Occipital lobe (tissue), 3 donors: ENCODE measurements at places on chromosomes 1 and 21. TPM values are rescaled to one million over a fixed set of nuclear protein-coding genes. Genes with fewer than 3 reads are reported as not detected.

The TLCD4 gene
- 20.9 TPM for total RNA-seq

DNA sequence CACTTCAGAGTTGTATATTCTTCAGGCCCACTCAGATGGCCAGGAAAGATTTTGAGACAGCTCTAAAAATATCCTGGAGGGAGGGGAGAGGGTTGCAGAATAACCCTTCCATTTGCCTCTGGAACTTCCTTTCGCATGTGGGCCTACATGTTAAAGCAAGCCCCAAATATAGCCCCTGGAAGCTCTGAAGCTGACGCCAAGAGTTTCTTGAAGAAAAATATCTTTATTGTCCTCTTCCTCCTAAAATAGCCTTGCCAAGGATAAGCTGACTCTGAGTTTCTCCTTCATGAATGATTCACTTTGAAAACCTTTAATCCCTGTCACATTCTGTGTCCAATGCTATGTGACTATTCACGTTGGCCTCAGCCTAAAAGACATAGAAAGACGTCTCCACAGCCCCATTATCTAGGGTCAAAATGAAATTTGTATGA lies 6.4 kb downstream of the C1orf116 start:
- no peak for DNase-seq

GRCh38 chr1:222772996-222773379 lies 36.0 kb downstream of the FAM177B start:
- DNase-seq, result no peak

The NBPF6 gene
- total RNA-seq, result not detected

DNA sequence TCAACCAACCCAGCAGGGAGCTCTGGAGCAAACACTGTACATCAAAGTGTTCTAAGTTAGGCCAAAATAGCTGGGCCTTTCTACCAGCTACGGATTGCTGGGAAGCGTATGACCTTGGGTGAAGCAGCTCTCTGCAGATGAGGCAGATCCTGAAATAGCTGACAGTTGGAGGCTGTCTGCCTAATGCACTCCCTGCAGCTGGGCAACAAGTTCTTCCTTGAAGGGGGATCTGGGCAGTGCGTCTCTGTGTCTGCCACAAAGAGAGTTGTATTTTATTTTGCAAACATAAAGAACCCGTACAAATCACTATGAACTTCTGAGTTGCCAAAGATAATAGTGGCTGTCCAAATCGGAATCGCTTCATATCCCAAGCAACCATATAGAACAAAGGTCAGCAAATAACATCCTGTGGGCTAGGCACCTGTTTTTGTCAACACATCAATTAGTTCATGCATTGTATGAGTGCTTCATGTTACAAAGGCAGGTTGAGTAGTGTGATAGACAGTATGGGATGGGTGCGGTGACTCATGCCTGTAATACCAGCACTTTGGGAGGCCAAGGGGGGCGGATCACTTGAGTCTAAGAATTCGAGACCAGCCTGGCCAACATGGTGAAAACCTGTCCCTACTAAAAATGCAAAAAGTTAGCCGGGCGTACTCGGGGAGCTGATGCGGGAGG lies 29.1 kb upstream of the KLF17 start:
- no peak for DNase-seq

The LAMC1 gene
- 37.7 TPM for total RNA-seq

DNA sequence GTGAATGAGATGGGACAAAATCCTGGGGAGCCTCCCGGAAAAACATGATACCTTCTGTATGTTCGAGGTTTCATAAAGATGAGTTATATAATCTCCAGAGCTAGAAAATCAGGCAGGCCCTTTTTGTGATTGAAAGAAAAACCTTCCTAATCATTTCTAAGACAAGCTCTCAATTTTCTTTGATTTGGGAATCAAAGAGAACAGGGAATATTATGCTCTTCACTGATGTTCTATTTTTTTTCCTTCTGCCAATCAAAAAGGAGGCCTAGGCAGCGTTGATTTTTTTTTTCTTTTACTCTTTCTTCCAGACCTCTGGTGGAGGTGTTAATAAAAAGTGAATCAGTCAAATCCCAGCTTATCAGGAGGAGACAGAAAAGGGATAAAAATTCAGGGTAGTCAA lies 34.5 kb downstream of the DIRAS3 start:
- DNase-seq, result no peak

DNA sequence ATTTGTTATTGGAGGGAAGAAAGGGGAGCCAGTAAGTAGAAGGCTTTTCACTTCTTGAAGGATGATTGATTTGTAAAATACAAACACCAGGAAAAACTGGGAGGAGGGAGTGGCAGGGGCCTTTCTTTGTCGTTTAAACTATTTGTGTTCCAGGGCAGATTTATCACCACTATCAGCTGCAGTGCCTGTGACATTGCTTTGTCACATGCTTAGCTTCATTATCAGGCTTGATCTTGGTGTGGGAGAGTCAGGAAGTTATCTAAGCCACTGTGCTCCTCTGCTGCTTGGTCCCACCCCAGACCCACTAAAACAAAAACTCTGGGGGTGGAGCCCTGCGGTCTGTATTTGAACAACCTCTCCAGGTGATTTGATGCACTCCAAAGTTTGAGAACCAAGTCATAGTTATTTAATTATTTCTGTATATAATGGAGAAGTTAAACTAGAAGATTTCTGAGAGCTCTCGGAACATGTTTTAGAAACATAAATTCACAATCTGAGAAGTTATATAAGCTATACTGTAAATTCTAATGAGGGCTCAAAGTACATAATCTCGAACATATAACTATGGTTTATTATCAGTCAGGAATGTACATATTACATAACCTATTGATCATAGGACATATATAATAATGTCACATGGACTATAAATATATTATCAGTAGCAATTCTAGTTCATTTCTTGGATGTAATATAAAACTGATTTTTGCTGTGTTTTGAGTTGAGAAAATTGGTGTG lies 87.9 kb downstream of the CDC14A start:
- DNase-seq, result no peak

DNA sequence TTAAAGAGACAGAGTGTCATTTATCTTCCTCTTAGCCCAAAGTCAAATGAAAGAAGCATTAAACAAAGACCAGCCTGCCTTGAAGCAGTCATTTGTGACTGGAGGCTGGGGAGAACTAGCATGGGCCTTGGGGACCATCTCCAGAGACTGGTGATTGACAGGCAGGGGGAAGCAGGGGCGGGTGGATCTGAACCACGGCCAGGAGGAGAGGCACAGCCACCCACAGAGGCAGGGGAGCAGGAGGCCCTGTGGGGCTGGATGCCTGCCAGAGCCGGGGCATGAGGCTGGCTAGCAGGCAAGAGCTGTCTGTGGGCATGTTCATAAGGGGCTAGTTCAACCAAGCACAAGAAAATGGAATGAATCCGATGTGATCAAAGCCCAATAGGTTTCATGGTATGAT lies 73.9 kb downstream of the PLXNA2 start:
- DNase-seq, result no peak

The BNIPL gene
- 0.16 TPM for total RNA-seq

DNA sequence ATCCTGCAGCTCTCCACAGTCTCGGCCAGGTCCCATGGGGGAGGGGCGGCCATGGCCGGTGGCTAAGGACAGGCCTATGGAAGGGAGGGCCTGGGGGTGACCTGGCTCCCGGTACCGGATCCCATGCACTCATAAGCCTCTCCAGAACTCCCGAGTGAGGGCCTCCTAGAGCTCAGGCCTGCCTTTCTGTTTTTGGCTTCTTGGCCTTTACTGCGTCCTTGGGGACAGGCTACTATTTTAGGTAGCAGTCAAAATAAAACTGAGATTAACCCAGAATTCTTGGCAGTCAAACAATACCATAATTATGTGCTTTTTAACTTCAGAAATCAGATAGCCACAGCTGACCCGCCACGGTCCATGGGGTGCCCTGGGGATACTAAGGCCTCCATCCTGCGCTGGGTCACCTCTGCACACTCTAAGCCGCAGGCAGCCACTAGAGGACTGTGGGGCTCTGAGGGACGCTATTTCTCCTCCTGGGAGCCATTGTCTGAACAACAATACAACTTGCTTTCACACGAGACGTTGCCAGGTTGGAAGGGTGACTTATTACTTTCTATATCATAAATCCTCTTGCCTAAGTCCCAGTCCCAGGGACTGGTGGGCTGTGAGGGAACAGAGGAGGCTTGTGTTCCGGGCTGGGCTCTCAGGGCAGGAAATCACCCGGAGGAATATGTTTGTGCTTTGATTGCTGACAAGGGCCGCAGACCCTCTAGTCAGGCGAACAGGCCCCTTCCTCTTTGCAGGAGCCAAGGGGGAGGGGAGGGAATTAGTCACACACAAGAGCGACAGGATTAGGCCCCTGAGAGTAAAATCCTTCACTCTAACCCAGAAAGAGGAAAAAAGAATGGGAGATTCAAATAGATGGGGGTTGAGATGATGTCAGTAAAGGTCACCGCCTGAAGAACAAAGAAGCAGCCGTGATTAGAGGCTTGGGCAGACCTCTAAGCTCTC lies 40.7 kb upstream of the BCAR3 start:
- DNase-seq, result no peak

GRCh38 chr1:168498159-168498631 lies 45.6 kb downstream of the XCL2 start:
- DNase-seq, result no peak

The PIGV gene
- total RNA-seq, result 9.5 TPM

The SLC2A5 gene
- 2.5 TPM for total RNA-seq

The VWA5B1 gene
- 0.16 TPM for total RNA-seq

GRCh38 chr1:237183963-237184540 lies 142.1 kb downstream of the RYR2 start:
- DNase-seq, result no peak

GRCh38 chr1:215731699-215732098 lies 164.6 kb downstream of the KCTD3 start:
- DNase-seq, result no peak

DNA sequence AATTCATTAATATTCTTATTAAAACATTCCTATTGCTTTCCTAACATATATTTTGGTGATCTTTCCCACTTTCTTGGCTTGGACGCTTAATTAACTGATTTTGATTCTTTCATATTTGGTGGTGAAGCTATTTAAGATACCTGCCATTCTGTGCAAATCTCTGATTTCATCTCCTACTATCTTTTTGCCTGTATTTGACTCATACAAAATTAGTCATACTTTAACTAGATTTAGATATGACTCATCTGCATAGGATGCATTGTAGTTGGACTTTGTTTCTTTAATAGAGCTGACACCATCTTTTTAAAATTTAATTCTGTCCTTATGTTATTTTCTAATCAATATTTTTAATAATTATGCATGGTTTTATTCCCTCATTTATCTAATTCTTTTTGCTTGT lies 93.8 kb upstream of the PLPPR4 start:
- no peak for DNase-seq

DNA sequence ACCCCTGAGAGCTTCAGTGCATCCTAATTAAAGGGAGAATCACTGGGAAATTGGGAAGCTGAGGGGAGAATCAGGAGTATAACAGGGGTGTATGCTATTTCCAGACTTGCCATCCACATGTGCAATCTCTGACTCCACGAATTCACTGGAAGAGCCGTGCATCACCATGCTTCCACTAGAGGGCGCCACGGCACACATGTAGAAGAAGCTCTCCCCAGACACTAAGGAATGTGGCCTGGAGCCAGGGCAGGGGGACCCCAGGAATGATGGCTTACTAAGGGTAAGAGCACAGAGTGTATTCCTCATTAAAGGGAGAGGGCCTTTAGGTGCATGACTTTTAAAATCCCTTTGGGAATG lies 81.5 kb downstream of the ABCA4 start:
- no peak for DNase-seq

- no peak for DNase-seq
Observed at GRCh38 chr21:24223624-24224023, 1383.7 kb downstream of the MRPL39 start.

DNA sequence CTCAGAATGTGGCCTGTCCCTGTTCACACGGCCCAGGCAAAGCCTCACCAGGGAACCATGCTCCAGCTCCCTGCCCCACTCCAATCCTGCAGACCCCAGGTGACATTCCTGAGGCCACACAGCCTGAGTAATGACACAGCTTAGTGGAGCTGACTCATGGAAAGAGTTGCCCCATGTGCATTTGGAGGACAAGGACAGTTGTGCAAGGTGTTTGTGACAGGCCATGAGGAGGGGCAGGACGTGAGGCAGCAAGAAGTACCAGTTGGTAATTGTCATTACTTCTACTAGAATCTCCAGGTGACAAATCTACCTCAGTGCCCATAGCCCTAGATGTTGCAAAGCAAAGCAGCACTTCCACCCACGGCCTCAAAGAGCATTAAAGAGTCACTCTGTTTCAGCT lies 15.2 kb downstream of the PRR9 start:
- no peak for DNase-seq

- DNase-seq, result no peak
Observed at GRCh38 chr1:109785446-109786111, 21.9 kb upstream of the EPS8L3 start.

The SMYD3 gene
- total RNA-seq, result 25.3 TPM

DNA sequence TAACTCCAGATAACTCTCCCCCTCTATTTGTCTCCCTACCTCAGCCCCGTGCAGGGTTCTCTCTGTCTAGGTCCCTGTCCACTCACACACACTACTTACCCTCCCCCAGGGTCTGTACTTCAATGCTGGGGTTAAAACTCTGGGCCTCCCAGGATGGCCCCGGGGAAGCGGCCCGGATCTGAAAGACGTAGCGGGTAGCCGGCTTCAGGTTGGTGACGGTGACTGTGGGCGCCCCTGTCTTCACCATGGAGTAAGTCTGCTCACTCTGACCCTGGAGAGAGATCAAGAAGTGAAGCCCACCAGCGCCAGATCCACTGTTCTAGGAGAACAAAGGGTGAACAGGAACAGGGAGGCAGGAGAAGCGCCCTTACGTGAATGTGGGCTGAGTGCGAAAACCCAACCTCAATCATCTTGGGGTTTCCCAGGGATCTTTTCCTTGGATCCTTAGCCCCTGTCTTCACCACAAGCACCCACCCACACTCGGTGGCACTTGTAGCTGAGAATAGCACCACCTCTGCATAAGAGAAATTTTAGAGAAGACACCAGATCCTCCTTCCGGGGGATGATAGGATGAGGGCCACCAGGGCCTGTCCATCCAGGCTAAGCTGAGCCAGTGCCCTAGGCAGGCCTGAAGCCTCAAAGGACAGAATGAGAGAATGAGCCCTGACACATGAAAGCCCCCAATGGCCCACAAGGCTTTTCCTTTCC lies 33.5 kb downstream of the EPHA10 start:
- no peak for DNase-seq

The RNU1-2 gene
- under 0.01 TPM for total RNA-seq

DNA sequence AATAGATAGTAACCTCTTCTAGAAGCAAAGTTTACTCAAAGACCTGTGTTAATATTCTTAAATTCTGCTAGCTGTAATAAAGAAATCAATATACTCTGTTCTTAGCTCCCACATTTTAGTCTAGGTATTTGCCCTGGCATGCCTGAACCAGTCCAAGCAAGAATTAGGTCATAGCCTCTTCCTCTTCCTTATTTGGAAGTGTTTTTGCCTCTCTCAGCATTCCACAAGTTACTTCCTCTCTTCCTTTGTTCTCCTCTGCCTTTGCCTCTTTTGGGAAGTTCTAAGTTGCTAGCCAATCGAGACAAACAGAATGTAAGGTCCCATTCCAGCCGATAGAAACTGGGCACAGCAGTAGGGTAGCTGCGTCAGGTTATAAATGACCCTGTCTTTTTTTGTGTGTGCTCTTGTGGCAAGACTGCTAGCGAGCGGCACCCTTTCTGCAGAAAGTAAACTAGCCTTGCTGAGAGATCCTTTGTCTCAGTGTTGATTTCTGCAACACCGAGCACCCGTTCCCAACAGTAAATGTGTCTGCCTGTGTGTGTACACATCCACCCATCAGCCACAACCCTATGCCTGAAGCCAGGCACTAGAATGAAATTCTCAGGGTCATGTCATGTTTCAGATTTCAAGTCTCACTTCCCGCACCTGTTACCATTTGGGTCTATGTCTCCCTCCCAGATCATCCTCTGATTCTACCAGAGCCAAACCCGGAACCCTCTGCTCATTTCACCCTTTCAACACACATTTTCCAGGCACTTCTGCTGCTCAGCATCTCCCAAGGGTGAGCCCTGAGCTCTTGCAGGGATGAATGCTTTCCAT lies 37.5 kb downstream of the LRRC3 start:
- no peak for DNase-seq

The RHBG gene
- not detected for total RNA-seq
